Stimulated activated naive CD8-positive, alpha-beta T cell treated with anti-CD3 and anti-CD28 coated beads, Interleukin-15, amount 100 ng/mL, for 72 hours (primary cell): ENCODE measurements at places on chromosomes 1 and 21.

GRCh38 chr1:47578026-47578720 is 140.3 kb downstream of the FOXD2 start:
- DNase-seq, result no peak

DNA sequence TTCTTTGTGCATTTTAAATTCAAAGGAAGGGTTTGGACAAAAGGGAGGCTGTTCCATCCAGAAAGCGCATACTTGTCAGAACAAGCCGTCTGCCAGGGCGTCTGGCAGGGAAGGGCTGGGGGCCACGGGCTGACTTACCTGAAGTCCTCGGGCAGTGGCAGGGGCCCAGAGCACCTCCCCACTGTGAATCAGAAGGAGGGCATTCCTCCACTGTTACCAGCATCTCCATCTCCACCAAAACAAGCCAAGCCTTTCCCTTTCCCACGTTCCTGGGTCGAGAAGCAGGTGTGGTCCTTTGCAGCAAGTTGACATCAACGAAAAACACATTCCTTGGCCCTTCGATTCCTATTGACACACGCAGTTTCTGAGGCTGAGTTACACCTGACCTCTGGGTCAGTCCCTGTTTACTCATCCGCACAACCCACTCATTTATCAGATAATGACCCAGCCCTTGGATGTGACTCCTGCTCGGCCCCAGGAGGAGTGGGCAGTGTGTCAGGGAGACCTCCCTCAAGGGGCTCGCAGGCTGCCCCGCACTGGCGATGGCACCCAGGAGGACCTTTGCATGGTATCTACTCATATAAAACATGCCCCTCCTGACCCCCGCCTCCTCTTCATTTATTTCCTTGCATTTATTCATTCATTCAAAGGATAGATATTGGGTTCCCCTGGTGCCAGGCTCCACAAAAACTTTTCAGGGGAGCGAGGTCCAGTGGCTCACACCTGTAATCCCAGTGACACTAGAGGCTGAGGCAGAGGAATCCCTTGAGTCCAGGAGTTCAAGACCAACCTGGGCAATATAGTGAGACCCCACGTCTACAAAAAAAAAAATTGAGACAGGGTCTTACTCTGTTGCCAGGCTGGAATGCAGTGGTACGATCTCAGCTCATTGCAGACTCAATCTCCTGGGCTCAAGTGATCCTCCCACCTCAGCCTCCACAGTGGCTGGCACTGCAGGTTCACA is 60.2 kb downstream of the TOMM20 start:
- no peak for DNase-seq

GRCh38 chr1:3461934-3462275 is 7.4 kb downstream of the ARHGEF16 start:
- DNase-seq, result no peak

DNA sequence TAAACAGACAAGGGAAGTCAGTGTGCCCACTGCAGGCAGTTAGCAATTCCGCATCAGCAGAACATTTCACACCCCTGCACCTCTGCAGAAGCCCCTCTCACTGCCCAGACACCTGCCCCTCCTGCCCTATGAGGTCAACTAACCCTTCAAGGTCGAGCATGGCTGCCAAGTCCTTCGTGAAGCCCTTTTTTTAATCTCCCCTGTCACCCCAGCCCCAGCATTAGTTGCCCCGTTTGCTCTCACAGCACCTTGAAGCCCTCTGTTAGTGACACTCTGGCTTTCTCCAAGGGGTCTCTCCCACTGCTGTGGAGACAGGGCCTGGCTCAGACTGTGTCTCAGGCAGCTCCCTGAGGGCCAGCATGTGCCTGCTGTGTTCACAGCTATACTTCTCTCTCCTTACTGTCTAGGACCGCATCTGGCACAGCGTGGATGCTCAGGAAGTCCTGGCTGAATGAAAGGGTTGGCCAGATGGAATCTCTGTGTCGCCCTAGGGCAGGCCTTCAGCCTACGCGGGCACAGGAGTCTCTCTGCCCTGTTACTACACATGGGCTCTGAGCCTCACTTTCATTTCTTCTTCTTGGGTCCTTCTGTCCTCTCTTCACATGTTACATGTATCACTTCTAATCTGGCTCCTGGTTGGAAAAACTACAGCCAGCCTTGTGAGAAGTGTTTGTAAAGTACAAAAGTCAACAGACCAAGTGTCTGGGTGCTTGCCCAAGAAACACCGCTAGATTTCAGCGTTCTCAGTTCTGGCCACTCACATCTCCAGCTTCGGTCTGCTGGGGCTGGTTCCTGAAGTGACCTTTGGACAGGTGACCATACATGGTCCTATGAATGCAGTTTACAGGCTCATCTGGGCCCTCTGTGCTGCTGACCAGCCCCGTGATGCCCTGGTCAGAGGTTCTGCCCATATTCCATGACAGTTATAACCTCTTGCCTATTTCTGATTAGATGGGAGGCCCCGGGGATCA is 19.7 kb downstream of the SLC2A1 start:
- no peak for DNase-seq

DNA sequence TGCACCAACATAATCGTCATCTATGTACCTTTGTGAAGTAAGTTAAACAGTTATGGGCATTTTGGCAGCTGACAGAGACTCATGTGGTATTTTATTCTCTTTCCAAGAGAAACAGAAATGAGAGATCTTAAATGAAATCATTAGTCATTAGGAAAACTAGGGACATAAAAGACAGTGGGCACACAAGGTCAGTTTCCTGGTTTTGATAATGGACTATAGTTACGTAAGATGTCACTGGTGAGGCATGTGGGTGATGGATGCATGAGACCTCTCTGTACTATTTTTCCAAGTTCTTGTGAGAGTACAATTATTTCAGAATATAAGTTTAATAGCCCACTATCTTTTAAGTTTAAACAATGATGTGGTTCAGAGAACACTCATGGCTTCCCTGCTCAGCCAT is 216.9 kb downstream of the APP start:
- no peak for DNase-seq
